ENCODE measurements at places on chromosomes 1 and 21.

DNA sequence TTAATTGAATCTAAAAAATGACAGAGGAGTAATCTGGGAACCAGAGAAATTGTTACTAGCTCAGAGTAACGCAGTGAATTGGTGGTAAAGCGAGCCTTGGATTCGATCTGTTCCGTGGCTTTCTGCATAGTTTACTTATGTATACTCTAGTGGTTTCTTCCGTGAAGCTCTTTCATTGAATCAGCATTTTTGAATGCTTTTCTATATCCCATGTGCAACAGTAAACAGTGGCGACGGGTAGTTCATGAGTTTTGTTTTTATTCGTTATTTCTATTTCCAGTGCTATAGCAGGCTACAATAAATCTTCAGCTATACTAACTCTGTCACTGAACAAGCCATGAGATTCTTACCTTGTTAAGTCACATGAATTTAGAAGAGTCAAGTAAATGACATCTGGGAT, 14.5 kb upstream of the MAP3K7CL start:
- no peak for DNase-seq

- DNase-seq: no peak
These were observed at the start of gene SH2D1B for GRCh38 chr1:162412002-162412401. Gene SH2D1B, minus strand, starts transcription at chr1:162412136. Its CDS starts 120 bp downstream, at chr1:162412016.

DNA sequence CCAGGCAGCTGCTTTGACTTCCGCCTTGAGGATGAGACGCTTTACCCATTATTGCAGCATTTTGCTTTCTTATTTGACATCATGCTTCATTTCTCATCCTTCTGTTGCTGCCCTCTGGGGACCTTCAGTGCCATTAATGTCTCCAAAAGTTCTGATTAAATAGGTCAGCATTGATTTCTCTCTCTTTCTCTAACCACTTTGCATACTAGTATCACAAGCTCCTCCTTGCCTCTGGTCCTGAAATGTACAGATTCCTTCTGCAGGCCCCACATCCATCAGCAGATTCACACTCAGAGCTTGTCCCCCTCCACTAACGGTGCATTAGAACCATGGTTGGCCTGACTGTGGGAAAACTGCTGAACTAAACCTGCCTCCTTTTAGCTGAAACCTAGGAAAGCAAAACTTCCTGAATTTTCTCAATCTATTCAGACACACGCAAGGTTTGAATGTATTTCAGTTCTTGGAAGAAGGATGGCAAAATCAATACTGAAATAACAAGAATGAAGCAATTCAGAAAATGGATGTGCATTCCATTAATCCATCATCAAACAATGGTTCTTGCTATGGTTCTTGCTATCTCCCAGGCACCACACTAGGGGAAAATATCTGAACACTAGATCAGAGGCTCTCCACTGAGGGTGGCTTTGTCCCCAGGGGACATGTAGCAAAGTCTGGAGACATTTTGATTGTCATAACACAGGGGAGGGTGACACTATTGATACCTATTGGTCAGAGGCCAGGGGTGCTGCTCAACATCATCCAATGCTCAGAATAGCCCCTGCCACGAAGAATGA, 154.5 kb downstream of the PCP4 start:
- no peak for DNase-seq

GRCh38 chr1:89759036-89759435, 61.8 kb upstream of the LRRC8D start:
- DNase-seq: no peak

DNA sequence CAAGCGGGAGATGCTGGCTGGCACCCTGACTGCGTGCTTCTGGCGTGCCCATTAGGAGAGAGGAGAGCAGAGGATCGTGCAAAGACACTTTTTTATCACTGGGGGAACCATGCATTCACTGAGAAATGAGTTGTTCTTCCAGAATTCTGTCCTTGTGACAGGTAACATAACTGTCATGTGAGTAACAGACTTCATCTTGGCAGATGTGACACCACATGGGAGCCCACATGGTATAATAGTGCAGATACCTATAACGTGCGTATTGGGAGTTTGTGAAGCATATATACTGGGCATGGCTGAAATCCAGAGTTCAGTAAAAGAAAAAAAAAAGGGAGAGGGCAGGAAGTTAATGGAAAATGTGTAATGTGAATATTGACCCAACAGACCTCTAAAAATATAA, 159.6 kb upstream of the BACE2 start:
- DNase-seq: no peak

DNA sequence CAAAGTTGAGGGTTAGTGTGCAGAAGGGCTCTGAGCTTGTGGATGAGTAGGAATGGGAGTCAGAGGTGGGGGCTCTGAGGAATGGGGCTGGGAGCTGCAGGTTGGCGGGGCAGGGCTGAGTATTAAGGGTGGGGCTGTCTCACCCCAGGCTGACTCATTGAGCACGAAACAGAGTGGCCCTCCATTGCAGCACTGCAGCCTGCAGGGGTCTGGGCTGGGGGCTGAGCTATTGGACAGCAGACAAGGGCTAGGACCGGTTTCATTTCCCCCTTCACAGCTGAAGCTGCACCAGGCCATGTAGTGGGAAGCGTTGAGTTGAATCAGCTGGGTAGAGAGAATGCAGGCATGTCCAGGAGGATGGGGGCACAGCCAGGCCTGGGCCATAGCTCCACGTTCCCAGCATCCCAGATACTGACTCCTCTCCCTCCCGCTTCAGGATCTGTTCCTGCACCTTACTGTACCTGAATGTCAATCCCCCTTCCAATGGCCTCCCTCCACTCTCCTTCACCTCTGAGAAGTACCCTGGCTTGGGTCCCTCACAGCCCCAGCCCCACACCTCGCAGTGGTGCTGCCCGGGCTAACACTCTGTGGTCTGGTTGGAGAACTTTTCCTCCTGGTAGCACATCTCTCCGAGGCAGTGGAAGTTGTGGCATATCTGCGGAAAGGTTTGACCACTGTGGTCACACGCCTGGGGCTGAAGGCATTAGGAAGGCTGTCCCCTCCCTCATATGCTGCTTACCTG, 4.4 kb upstream of the INPP5B start:
- no peak for DNase-seq

DNA sequence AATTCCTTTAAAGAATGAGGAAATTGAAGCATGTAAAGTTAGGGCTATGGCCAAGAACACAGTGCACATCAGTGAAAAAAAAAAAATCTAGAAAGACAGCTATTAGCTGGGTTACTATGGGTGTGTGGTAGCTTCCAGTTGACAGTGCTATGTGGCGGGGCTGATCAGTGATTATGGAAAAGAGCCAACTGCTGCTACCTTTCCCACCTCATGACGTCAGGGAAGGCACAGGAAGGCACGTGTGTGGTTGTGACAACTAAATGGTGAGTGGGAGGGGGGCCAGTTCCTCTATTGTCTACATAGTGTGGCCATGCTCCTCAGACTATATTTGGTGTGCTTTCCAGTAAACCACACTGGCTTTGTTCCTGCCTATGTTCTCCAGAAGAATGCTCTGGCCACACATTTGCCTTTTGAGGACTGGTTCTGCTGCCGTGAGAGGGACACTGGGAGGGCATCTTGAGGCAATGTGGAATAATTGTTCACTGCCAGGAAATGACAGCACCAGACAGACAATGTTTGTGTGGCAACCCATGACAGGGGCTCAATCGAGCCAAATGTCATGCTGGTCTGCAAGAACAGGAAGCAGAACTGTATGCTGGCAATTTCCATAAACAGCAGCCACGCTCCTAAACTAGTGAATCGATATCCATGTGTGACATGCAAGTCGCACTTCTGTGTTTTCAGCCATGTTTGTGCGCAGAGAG, 3.0 kb upstream of the SDE2 start:
- DNase-seq: peak; percentile 53

- DNase-seq: no peak
These were observed 2.7 kb downstream of the SCCPDH start for GRCh38 chr1:246726881-246727280.

DNA sequence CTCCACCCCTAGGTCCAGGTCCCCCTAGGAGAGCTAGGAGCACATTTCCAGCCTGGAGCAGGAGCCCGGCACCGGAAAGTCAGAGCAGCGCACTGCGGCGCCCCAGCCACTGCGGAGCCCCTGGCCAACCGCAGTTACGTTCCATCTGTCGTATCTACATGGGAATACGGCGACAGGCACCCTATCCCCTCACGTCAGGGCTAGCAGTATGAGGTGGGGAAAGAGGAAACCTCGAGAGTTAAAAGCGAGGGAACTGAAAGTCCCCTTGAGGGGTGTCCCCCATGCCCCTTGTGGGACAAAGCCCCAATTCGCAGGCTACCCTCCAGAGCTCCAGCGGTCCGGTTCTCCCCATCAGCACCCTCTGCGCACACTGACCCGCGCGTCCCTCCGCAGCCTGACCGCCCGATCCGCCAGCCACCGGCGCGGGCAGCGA, 995 bp downstream of the COLGALT2 start:
- peak; percentile 24 for DNase-seq

GRCh38 chr21:40300300-40300699, 433.1 kb downstream of the PCP4 start:
- no peak for DNase-seq

DNA sequence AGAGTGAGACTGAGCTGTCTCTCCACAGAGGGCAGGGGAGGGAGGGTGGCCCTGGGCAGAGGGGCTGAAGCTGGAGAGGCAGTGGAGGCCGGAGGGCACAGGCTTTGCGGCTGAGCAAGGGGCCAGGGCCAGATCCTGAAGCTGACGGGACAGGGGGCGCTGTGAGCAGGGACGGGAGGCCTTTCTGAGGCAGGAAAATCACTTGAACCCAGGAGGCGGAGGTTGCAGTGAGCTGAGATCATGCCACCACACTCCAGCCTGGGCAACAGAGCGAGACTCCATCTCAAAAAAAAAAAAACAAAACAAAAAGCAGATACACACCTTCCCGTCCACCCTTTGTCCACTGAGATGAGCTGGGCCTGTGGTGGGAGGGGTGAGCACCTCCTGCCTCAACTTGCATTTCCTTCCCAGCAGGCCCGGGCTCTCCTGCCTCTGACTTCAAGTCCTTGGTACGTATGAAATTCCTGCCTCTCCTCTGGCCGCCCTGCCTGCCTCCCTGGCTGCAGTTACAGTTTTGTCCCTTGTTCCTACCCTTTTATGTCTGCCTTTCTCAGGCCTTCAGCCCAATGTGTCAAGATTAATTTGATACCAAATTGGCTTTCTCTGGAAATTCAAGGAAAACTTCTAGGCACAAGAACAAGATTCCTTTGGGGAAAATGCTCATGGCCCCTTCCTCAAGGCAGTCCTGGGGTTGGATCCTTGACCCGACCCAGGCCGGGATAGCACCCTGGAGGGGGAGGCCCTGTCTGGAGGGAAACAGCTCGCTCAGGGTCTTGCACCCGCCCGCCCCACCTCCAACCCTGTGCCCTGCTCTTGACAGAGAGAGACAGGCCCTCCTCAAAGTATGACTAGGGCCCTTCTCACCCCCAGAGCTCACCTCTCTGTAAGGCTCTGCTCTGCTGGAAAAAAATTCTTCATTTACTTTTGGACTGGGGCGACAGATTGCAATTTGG, 11.2 kb upstream of the ADAMTSL4 start:
- no peak for DNase-seq

GRCh38 chr21:36816561-36817130, 117.7 kb downstream of the SIM2 start:
- DNase-seq: no peak

DNA sequence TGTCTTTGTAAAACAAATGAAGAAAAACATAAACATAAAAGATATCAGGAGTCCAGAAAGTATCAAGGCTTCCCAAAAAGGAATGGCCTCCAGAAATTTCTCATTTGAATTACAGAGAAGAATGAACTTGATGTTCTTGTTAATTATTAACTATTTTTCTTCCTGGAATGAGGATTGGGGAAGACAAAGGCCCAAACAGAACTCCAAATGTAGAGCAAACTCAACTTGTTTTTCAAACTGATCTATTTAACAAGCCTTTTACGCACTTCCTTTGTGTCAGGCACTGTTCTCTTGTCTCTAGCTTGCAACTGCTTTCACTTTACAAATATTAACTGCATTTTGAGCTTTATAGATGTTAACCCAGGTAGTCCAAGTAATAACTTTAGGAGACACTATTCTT, 45.5 kb downstream of the LAMC2 start:
- DNase-seq: no peak

GRCh38 chr1:33973799-33974545, 110.1 kb downstream of the HMGB4 start:
- no peak for DNase-seq

DNA sequence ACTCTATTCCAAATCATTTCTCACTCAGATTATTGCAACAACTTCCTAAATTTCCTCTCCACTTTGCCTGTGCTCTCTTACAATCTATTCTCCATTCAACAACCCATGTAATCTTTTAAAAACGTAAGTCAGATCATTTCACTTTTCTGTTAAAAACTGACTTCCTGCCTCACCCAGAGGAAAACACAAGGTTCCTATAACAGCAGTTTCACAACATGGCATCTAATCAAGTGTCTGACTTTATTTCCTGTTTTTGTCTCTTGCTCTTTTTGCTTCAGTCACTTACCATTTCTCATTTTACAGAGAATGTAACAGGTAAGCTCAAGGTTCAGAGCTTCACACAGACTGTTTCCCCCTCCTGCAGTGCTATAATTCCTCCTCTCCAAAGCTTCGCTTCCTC, 560.7 kb downstream of the LRRIQ3 start:
- DNase-seq: no peak

DNA sequence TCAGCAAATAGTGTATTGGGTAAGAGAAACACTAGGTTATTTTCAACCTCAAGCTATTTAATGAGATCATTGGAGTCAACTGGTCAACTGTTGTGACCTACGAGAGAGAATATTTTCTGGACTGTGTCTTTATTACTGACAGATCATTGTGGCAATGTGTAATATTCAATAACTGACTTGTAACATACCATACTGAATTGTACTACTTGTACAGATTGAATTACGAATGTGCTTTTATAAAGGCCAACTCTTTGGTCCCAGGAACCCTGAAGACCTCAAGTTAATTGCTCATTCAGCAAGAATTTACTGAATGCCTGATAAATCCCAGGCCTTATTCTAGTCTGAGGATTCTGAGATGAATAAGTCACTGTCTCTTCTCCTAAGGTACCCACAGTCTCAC, 56.1 kb upstream of the CAMK1G start:
- DNase-seq: no peak

DNA sequence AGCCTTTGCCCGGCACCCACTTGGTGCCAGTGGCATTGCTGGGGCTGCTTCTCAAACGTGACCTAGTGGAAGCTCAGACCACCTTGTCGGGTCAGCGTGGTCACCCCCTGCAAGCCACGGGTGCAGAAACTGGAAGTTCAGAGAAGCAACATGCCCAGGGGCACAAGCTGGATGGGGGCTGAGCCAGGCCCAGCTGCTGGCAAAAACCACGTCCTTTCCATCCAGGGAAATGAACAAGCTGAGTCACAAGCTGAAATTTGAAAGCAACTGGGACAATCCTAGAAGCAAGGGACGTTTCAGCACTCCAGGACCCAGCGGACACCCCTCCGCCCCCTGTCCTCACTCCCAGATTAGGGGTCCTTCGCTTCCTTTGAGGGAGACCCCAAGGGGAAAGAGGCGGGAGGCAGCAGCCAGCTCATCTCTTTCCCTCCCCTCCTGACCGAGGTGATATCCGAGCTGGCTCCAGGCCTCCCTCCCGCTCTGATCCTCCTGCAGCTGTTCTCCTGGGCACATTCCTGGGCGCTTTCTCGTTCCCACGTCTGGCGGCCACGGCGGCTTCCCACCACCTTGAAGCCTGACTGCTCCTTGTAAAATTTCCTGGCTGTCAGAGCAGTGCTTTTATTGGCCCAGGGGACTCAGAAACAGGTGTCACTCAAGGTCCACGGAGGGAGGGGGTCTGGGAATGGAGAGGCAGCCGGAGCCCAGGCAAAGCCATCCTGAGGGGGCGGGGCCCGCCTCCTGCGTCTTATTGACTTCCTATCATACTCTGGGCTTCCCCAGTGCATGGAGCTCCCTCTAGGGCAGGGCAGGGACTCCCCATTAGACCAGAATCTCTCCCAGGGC, 62.8 kb downstream of the PAX7 start:
- no peak for DNase-seq

Measured in activated CD4-positive, alpha-beta T cell treated with anti-CD3 and anti-CD28 coated beads, Interleukin-2, amount 50 U/mL, for 48 hours (primary cell).